Stimulated activated CD8-positive, alpha-beta memory T cell treated with anti-CD3 and anti-CD28 coated beads, Interleukin-7, amount 100 ng/mL, for 1 hour (primary cell): ENCODE measurements at places on chromosomes 5 and 9.

DNA sequence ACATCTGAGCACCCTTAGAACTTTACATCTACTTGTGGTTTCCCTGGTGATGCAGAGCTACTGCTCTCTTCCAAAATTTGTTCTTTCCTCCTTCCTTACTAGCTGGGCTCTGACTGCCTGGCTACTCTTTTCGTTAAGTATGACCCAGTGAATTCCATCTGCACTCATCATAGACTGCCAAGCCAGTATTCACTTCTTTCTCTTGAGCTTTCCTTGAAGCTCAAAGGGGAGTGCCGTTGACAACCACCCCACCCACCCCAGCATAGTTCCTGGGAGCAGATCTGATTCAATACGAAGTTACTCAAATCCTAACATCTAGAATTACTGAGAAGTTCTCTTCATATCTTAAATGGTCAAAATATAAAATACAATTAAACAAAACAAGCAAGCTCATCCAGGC lies 190.5 kb downstream of the ADAMTS12 start:
- DNase-seq = no peak

- no peak for DNase-seq
Measured at GRCh38 chr9:33620738-33621439, 96.8 kb downstream of the ANKRD18B start.

DNA sequence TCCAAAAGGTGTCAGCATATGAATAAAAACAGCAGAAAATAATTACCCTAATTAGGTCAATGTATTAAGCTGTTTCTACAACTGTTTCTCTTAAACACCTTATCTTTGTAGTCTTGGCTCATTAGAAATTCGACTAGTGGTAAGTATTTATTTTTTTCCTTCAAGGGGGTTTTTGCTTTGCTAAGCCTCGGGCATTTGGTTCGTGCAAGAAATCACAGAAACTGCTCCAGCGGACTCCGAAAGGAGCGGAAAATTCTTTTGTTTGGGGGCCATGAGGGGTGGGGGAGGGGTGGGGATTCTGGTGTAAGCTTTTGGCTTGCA lies 757 bp downstream of the ZBED3 start:
- no peak for DNase-seq

GRCh38 chr9:95008151-95008771 lies 281.8 kb downstream of the AOPEP start:
- no peak for DNase-seq

GRCh38 chr9:124394596-124394995 lies 20.6 kb downstream of the PSMB7 start:
- no peak for DNase-seq

DNA sequence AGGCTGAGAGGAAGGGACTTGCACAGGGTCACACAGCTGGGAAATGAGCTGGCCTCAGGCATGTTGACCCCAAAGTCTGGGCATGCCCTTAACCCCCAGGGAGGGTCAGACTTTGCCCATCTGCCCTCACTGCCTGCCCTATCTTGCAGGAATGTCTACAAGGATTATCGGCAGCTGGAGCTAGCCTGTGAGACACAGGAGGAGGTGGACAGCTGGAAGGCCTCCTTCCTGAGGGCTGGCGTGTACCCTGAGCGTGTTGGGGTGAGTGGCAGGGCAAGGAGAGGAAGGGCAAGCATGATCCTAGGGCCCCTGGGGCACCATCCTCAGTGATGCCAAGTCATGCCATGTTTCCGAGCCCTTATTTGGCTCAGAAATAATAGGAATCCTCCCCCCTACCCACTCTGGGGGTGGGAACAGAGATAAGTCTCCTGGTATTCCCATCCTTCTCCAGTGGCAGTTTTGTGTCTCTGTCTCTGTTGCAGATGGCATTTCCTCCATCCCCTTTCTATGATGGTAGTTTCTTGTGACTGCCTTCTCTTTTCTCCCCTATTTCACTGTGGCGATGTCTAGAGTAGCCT lies 28.5 kb downstream of the GOLGA2 start:
- no peak for DNase-seq

DNA sequence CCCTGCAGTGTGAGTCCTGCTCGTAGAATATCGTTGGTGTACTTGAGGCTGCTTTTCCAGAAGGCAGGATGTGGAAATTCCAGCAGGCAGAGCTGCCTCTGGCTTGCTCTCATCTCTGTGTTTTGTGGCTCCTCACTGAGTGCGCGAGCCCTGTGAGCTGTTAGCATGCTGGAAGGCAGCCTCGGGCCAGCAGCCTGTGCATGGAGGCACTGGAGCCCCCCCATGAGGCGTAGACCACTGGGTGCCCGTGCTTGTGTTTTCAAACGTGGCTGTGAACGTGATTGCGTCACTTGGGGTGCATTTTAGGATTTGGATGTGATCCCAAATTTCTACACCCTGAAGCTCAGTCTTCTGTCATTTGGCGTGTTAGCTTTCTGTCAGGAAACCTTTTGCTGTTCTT lies 3.2 kb downstream of the WDR5 start:
- DNase-seq = no peak

GRCh38 chr5:74336297-74336696 lies 304.2 kb downstream of the ENC1 start:
- DNase-seq = no peak

- DNase-seq = no peak
Measured at GRCh38 chr9:120668399-120668798, 45.9 kb downstream of the MEGF9 start.

DNA sequence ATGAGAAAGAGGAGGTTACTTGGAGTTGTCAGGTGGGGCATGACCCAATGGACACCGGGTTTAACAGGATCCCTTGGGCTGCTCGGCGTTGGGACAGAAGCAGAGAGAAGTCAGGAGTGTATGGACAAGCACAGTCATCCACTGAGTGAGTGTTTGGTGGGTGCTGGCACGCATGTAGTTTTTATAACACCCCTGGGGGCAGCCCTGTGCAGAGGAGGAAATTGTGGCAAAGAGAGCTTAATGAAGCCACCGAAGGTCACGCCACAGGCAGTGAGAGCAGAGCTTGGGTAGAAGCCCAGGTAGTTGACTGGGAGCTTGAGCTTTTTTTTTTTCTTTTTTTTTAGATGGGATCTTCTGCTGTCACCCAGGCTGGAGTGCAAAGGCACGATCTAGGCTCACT lies 43.2 kb upstream of the IER5L start:
- DNase-seq = no peak

- no peak for DNase-seq
Measured at GRCh38 chr5:72206160-72206559, 98.9 kb downstream of the MAP1B start.

DNA sequence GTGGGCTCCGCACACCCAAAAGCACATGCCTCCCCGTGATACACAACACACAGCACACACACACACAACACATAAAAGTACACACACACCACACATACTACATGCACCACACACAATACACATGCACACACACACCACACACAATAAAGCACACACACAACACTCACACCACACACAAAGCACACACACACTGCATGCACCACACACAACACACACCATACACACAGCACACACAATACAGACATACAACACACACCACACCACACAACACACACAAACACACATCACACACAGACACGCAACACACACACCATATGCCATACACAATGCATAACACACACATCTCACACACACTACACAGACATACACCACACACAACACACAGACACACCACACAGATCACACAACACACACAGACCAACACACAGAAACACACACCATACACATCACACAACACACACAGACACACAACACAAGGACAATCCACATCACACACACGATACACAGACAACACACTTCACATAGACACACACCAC lies 3.4 kb upstream of the CCDC187 start:
- no peak for DNase-seq

- no peak for DNase-seq
Measured at GRCh38 chr9:133360400-133361393, 4.3 kb downstream of the SURF2 start.

DNA sequence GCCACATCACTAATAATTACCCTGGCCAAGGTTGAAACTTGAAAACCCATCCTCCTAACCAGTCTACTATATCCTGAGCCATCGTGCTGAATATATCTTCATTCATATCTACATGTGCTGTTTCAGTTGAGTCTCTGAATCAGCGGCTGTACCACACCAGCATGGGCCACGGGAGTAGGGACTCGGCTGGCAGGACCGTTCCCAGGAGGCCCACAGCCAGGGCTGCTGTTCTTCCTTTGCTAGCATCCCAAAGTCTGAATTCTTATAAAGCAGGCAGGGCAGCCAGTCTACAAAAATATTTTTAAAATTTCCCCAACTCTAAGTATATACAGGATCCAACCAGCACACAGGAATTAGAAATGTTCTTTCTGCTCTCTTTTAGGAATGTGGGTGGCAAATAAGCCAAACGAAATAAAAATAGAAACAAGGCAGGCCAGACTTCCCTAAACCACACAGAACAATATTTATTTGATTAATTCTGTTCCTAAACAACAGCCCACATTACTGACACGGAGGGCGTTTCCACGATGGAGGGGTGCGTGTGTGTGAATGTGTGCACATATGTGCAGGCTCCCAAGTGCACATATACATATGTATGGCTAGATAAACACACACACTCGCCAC lies 42.8 kb upstream of the EQTN start:
- no peak for DNase-seq

DNA sequence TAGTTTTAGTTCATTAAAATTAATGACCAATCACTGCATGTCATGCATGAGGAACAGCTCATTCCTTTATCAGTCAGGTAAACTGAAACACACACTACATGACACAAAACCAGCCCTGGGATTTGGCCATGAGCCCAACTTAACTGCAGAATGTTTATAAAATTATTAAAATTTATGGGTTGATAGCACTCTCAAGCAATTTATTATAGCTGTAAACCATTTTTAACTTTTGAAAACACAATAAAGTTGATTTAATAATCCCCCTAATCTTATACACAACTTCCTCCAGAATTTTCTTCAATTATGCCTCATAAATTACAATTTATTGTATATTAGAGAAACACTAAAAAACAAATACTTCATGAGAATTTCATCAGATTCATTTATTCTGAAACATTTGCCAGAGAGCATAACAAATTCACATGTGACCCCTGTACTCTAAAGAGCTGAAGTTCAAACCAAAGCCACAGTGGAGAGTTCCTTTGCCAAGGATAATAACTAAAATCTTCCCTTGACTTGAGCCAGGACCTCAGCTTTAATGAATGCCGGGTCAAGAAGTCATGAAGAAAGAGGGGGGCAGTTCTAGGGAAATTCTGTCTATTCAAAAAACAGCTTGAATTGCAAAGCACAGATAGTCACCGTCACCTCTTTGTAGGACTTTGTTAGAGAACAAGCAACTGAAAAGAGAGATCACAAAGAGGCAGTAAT lies 763.7 kb upstream of the GRAMD2B start:
- no peak for DNase-seq

GRCh38 chr5:32304622-32305021 lies 8.1 kb downstream of the MTMR12 start:
- DNase-seq = no peak

GRCh38 chr5:9852671-9853070 lies 222.5 kb upstream of the TAS2R1 start:
- DNase-seq = no peak

DNA sequence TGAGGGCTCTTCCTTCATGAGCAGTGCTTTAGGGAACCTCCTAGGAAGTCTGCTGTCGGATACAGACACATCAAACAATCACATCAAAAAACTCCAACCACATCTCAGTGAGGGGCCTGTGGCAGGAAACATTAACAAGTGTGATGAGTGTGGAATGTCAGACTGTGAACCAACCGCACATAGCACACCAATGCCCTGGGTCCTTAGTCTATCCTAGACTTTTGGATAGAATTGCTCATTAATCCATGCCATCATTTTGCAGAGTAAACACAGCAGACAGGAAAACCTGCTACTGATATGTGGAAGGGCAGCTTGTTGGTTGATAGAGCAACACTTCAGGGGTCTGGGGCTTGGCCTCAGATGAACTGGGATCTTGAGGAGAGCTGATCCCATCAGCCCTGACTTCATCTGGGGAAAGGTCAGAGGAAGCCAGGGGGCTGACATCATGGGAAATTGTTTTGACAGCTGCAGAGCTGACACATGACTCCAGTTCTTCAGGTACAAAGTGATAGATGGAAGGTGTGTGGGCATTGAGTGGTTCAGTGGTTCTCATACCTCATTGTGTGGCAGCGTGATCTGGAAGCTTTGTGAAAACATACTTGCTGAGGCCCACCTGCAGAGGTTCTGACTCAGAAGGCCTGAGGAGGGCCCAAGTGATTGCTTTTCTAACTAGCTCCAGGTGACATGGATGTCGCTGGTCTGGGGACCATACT lies 193.3 kb downstream of the DIRAS2 start:
- no peak for DNase-seq

DNA sequence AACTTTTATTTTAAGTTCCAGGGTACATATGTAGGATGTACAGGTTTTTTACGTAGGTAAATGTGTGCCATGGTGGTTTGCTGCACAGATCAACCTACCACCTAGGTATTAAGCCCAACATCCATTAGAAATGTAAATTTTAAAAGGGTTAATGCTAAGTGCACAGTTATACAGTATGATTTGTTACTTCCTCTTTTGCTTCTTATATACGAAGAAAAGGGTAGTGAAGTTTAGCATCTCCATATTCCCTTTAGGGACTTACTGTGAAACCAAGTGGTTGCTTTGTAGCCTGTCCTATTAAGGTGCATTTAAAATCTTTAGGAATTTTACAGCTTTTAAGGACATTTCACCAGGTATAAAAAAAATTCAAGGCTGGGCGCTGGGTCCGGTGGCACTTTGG lies 46.4 kb downstream of the RBM27 start:
- DNase-seq = no peak
